ENCODE measurements at places on chromosomes 2 and 18.

DNA sequence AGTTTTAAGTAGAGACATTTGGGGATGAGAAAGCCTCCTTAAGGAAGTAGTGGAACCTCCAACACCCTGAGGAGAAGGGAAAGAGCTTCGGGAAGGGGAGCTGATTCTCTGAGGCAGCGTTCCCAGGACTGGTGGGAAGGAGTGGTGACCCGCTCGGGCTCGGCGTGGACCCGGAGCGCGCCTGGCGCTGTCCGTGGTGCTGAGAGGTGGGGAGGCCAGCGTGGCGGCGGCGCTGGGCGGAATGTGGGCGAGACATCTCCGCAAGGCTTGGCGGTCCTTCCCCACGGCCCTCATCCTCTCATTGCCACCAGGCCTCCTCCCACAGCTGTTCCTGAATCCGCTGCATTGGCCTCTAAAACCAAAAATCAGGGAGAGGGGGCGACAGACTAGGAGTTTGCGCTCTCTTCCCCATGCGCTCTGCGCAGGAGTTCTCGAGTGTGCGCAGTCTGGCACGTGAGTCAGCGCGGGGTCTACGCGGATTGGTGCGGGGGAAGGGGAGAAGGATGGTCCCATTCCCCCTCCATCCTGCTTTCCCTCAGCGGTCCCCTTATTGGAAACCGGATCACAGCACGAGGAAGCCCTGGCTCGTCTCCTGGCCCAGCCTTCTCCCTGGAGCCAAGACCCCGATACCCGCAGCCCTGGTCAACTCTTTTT, 857 bp downstream of the RESP18 start:
- DNase-seq: no peak

DNA sequence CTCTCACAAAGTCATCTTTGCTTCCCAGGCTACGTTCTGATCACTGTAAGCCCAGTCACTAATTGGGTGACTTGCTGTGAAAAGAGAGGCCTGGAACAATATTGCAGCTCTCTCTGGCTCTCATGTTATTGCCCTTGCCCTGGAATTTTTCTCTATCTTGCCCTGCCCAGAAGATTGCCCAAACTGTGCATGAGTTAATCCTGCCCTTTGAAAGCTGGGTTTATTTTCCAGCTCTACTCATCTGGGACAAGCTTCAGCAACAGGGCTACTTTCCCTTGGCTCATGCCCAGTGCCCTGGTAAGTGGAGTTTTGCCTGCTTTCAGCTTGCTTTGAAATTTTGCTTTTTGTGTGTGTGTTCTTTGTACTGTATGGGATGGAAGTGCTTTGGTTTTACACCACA, 6.9 kb upstream of the EHBP1 start:
- no peak for DNase-seq

DNA sequence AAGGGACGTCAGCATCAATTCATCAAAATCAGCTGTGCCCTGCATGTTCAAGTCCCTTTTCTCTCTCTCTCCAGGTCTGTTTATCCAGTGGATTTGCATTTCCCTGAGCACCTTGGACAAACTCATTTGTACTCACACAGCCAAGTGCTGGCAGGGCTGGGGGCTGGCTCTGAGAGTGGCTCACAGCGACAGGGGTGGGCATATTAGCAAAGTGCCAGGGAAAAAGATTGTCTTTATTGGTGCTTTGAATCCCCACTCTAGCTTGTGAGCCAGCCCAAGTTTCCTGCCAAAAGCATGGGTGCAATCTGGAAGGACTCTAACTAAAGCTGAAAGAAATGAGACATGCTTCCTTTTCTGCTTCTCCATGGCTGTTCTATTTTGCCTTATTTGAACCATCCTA, 56.6 kb downstream of the ACOXL start:
- DNase-seq: no peak

DNA sequence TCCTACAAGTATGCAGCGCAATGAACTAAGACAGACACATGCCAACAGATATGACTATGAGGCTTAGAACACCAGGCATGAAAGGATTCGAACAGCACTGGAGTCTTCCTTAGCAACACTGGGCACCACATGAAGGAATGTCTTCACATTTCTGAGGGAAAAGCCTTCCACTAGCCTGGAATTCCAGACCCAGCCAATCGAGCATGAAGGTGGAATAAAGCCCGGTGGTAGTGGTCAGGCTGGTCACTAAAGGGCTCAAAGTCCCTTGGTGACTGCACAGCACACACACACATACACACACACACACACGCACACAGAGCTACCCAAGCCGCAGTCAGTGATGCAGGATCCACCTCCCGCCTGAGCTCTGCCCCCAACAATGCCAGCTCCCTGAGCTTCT, 19.7 kb upstream of the SFXN5 start:
- no peak for DNase-seq

GRCh38 chr18:51751901-51752300, 554.4 kb upstream of the MEX3C start:
- no peak for DNase-seq

DNA sequence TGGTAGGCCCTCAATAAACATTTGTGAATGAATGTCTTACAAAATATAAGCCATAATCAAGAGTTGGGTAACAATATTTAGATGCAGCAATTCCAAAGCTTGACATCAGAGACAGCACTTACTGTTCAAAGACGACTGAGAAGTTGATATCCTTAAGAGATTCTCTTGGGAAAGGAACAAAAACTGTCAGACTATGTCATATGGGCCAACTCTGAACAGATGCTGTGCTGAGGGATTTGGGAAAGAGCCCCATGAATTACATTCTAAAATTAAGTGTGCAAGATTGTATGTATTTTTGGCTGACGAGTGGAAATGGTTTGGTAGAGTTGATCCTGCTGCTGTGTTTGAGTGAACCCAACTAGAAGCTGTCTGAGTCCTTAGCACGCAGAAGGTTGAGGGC, 250.7 kb upstream of the LINC00305 start:
- no peak for DNase-seq

DNA sequence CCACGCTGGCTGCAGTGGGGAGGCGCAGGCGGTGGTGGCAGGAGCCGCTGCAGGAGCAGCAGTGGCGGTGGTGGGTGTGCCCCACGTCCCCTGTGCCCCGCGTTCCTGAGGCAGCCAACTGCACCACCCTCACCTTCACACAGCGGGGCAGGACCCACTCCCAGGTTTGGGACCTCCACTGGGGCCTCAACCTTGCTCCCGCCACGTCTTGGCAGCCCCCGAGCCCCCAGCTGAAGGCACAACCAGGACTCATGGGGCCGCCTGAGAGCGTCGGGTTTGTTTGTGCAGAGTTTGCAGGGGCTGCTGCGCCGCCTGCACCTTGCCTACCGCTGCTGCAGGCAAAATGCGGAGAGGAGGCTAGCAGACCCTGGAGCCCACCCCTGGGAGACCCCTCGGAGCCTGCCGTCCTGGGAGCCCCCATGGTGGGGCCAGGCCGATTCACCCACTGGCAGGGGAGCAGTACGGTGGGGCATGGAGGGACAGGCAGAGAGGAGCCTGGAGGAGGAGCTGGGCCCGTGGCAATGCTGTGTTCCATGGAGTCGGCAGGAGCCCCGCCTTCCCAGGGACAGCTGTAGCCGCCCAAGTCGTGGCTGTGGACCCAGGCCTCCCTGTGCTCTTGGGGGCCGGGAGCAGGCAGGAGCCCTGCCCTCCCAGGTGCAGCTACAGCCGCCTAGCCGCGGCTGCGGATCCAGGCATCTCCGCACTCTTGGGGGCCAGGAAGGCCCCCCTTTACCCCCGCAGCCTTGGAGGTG, 14.7 kb upstream of the EML6 start:
- no peak for DNase-seq

- DNase-seq: no peak
Measured at GRCh38 chr18:1840878-1841277, 730.4 kb downstream of the METTL4 start.

GRCh38 chr18:23799540-23799939, 110.3 kb downstream of the LAMA3 start:
- DNase-seq: no peak

DNA sequence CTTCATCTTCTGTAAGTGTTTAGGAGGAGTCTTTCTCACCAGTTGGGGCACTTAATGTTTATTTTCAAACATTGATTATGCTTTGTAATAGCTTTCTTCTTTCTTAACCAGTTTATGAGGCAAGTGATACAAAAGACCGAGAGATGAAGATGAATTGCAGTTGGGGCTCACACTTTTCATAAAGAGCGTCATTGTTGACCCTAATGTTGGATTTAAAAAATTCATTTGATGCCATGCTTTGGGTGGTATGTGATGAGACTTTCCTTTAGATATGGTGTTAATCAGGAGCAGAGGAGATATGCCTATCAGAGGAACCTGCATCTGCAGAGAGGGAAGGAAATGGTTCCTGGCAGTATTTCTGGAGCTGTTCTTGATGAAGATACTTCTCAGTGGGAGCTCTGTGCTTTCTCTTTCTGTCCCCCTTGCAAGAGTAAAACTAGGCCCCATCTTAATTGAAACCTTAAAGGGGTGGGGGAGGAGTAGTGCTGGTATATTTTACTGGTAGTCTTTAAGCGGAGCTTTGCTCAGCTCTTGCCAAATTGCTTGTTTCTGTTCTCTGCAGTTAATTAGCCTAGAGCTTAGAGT, 2.3 kb downstream of the EML4 start:
- no peak for DNase-seq

DNA sequence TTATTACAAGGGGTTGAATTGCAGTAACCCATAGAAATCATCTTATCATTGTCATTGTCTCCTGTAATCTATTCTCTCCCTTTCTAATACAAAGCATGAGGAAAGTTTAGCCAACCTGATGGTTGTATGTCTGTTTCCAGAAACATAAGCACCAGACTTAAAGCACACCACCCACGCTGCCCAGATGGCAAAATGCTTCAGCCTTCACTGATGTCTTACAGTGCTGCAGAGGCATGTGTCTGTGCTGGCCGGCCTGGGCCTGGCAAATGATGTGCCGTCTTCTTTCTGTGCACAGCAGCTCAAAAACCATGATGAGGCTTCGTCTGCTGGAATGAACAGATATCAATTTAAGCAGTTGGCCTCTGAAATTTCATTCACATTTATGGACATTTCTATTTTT, 443.0 kb upstream of the RGPD4 start:
- no peak for DNase-seq

DNA sequence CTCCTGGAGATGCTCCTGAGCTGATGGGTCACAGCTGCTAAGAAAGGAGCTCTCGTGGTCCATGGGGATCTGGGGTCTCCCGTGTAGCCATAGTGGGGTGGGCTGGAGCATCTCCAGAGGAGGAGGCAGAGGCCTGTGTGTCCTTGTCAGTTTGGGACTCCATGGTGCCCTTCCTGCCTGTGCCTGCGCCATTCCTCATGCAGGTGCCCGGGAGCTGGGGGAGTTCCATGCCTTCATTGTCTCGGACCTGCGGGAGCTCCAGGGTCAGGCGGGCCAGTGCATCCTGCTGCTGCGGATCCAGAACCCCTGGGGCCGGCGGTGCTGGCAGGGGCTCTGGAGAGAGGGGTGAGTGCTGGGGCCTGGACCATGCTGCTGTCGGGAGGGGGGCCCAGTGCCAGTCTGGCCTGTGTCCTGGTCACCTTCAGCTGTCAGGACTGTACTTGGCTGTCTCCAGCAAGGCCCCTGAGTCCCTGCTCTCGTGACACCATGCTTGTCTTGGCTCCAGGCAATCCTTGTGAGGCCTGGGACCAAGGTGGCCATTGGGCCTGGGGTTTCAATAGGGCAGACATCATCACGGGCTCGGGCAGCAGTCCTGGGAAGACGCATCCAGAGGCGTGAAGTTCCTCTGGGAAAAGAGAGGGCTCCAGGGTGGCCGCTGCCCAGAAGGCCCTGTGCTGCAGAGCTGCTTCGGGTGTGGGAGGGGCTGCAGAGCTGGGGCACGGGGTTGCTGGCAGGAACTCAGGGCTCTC, 7.3 kb downstream of the CAPN10 start:
- no peak for DNase-seq

DNA sequence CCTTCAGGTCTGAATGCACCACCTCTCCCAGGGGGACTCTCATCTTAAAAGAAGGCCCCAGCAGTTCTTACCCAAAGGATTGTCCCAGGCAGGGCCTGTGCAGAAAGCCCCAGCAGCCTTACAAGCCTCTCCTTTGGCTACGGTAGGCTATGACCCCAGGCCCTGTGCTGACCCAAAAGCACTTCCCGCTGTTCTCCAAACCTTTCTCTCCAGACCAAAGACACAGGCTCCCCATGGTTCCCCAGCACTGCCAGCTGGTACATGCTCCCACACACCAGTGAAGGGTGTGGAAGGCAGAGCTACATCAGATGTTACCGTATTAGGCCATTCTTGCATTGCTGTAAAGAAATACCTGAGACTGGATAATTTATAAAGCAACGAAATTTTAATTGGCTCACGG, 35.4 kb downstream of the LBH start:
- no peak for DNase-seq

DNA sequence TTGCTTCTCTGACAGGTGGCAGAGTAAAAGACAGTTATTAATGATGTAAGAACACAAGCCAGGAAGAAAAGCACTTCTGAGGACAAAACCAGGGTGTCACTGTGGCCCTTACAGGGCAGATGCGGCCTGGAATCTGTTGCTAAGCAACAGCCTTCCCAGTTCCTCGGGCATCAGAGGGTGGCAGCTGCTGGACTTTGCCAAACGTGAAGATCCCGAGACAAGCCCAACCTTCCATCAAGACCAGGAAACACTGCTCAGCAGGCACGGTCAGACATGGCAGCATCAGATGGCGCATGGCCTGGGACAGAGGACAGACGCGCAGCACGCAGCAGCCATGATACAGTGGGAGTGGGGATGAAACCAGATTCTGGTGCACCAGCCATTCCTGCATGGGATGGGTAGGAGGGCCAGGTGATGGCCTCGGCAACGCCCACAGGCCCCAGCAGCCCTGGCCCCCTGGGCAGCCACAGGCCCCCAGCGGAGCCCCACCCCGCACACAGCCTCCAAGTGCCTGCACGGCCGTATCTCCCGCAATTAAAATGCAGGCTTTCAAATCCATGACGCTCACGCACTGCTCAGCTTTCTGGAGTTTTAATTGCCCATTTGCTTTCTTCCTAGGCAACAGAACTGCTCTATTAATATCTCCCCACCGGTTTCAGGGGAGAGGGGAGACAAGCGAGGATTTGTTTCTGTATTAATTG, 89.0 kb downstream of the EIPR1 start:
- DNase-seq: no peak
